Urothelium cell line (cell line): ENCODE measurements at places on chromosomes 4 and X.

- peak; percentile 17 for DNase-seq
These were observed 73.5 kb upstream of the RAP2C start for GRCh38 chrX:132292793-132293192.

- DNase-seq, result no peak
These were observed 111.3 kb upstream of the ATP8A1 start for GRCh38 chr4:42768125-42768748.

DNA sequence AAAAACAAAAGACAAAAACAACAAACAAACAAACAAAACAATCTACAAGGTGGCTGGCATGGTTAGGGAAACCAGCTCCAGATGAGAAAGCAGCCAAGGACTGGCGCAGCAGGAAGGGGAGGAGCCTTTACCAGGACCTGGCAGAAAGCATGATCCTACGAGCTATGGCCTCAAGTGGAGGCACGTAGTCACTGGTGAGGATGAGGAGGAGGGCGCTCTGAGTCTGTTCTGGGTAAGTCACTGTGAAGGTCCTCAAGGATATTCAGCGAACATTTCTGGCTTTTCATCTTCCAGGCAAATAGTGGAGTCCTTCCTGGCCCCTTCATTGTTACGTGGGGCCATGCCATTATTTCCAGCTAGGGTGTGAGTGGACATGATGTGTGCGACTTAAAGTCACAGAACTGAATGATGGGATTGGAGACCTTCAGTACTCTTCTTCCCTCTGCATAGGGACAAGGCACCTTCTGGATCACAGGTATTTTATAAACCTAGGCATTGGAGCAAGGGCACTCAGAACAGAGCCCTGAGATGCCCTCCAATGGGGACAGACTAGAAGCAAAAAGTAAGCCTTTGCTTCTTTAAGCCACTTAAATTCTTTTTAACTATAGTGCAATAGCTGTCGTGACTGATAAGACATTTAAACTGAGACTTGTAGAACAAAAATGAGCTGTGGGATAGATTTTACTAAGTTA, 771.3 kb downstream of the RAB28 start:
- DNase-seq, result no peak

GRCh38 chr4:1521821-1522361, 115.6 kb upstream of the NKX1-1 start:
- DNase-seq, result no peak

DNA sequence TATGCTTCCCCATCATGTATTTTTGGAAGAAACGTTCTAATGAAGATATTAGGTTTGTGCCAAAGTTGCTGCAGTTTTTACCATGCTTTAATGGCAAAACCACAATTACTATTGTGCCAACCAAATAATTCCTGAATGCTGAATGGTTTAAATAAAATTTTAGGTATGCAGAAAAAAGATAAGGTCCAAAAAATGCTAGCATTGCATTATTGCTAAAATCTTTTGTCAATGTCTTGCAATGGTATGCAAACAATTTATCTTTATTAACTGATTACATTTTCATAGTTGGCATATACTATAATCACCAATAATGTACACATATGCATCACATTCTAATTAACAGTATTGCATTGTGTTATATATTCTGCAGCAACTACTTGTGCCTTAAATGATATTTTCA, 1657.4 kb upstream of the IGFBP7 start:
- DNase-seq, result no peak

DNA sequence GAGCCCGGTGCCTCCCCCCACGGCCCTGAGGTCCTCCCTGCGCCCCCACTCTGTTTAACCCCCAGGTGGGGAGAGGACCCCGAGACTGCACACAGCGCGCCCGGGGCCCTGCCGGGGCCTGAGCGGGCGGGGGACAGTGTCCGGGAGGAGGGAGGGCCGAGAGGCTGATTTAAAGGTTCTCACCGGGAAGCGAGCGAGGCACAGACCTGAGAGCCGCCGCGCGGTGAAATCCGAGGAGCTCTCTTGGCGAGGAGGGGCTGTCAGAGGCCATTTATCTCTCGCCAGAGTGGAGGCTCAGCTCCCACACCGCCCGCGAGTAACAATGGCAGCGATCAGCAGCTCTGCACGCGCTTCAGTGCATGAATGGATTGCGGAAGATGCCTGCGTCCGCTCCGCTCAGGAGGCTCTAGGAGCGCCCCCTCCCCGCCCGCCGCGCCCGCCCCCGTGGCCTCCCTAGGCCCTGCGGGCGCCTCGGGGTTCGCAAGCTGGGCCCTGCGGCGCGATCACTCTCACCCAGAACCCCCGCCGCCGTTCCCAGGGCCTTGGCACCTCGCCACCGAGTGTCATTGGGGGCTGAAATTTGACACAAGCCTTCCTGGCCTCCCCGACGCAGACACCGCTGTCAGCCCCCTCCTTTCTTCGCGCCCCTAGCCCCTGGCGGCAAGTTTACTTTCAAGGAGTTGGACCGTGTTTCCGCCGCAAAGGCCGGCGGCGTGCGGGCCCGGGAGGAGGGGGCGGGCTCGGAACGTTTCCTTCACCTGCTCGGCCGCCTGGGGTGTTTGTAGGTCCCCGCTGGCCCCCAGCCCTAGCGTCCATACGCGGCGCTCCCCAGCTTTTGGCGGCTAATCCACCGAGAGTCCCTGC, 48.7 kb upstream of the BCOR start:
- no peak for DNase-seq

DNA sequence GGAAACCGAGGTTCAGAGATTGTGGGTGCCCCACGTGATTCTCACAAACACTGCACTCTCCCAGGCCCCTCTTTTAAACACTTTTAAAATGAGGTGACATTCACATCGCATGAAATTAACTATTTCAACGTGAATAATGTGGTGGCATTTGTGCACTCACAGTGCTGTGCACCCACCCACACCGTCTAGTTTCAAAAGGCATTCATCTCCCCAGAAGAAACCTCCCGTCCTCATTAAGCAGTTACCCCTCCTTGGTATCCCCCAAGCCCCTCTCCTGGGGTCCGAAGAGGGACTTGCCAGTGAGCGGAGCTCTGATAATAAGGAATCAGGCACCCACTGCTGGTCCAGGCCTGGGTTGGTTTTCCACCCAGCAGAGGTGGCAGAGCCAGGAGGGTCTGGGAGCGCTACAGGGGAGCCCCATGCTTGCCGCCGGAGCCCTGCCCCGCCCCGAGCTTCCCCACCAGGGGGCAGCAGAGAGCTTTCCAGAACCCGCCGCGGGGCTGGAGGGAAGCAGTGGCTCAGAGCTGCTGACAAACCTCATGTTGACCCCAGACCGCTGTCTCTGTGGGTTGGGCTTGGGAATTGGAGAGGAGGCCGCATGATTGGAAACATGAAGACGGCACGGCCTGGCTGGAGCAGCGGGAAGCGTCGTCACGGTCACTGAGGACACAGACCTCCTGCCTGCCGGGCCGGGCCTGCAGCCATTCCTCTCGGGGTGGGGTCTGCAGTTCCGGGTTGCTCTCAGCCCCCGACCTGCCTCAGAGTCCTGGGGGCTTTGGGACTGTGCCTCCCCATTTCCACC, 27.5 kb upstream of the HTRA3 start:
- peak; percentile 79 for DNase-seq

DNA sequence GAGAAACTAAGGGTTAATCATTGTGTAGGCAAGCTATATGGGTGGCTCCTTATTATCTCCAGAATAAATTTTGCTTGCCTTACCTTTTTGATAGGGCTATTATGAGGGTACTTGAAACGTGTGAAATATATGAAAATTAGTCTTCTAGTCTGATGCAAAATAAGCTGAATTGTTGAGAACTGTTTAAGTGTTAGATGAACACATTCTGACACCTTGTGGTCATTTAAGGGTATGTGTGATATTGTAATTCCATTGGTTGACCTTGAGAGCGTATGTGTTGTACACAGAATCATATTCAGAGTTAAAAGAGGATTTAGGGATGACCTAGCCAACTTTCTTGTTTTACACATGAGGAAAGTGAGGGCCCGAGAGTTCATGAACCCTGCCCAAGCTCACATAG, 44.6 kb upstream of the LINC00632 start:
- peak; percentile 4 for DNase-seq

DNA sequence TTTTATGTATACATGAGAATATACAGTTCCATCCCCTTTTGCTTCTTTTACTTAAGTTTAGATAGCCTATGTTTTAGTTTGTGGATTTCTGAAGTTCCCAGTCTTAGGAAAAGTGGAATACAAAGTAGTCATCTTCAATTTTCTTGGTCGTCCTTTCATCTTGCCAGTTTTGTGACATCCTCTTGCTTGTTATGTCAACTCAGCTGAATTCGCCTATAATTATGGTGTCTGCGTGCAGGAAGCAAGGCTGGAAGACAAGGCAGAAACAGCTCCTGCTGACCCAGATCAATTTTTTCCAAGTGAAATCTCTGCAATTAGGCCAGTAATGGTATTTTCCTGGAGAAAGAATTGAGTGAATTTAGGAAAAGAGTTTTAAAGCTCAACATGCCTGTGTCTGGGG, 28.1 kb upstream of the NYX start:
- DNase-seq, result no peak

DNA sequence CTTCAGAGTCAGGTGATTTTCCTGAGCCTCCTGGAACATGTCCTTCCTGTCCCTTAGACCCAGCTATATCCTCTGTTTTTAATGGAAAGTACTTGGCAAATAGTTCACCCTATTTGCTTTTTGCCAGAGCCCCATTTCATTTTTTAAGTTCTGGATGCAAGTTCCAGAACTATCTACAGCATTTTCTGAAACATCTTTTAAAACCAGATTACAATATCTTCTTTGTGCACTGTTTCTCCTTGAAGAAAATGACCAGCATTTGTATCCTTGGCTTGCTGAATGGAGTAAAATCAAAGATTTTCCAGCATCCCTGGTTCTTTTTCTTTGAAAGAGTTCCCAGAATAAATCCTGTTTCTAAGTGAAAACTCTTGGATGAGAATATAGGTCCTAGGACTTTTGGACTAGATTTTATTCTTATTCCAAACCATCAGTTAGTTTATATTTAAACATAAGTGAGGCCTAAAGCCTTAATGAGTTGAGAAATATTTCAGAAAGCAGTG, 224.3 kb downstream of the ANK2 start:
- no peak for DNase-seq

- DNase-seq, result no peak
These were observed 11.0 kb downstream of the SCLT1 start for GRCh38 chr4:129082302-129082701.

DNA sequence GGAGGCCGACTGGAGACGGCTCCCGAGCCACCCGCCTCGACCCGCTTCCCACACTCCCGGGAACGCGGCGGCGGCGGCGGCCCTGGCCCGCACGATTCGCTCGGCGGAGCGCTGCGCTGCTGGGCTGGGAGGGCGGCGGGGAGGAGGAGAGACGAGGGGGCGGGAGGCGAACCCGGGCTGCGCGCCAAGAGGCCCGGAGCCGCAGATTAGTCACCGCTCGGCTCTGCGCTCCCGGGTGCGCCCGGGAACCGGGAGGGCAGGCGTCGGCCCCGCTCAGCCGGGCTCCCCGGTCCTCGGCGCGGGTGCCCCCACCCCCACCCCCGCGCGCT, 11.2 kb upstream of the BCOR start:
- DNase-seq, result peak; percentile 82

DNA sequence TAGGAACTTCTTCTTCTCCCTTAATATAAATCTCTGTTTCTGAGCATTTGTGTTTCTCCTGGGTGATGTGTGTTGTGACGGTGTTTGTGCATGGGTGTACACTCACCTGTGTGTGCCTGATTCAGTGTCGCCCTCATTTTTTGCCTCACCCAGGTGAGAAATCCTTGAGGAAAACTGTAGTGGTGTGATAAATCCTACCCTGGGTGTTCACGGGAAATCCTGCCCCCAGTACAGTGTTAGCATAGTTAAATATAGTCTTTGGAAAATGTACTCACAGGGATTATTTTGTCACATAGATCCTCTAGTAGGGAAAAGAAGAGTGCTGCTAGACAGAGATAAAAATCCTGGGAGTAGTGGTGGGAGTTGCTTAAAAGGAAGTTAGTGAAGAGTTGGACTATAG, 291.9 kb upstream of the PITX2 start:
- no peak for DNase-seq

GRCh38 chrX:74523870-74524735, 90.3 kb downstream of the RLIM start:
- DNase-seq, result no peak

GRCh38 chr4:147576084-147576483, 41.1 kb upstream of the TMEM184C start:
- DNase-seq, result no peak

DNA sequence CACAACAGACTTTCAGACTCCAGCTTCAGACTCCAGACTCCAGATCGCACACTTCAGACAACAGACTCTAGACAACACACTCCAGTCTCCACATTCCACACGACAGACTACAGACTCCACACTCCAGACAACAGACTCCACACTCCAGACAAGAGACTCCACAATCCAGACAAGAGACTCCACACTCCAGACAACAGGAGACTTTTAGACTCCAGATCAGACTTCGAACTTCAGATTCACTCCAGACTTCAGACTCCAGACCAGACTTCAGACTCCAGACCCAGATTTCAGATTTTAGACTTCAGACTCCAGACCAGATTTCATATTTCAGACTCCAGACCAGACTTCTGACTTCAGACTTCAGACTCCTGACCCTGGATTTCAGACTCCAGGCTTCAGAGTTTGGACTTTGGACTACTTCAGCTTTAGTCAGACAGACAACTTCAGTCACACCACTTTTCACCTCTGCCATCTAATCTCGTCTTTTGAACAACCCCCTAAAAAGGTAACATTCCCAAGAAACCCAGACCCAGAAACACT, 29.0 kb upstream of the TLR2 start:
- DNase-seq, result no peak

- DNase-seq, result peak; percentile 20
These were observed 185.0 kb upstream of the FAM241A start for GRCh38 chr4:111960241-111960667.

- no peak for DNase-seq
These were observed 1608.7 kb downstream of the STIM2 start for GRCh38 chr4:28469387-28469786.

- DNase-seq, result no peak
These were observed 2618.1 kb downstream of the ARAP2 start for GRCh38 chr4:33626221-33626620.

DNA sequence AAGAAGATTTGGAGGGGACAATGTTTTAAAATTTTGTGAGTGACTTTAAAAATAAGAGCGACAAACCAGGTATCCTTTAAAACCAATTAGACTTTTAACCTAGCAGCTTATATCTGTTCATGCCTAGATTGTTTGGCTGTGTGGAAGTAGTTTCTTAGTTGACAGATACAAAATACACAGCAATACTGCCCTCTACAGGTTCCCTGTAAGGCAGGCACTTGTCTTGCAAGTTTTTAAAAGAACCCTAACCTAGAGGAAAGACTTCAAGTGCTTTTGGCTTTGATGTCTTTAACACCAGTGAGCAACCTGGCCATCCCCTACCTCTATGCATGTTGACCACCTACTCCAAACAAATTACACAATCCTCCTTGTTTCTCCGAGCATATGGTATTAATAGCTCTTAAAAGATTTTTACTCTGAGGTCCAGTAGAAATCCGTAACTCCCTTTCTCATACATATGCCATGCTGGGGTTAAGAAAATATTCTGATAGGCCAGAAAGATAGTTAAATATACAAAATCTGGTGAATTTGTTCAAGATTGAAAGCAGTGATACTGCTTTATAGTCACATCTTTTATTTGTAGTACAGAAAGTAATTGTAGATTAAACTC, 273.0 kb downstream of the ARHGAP24 start:
- peak; percentile 46 for DNase-seq

GRCh38 chr4:134540588-134540987, 339.0 kb upstream of the PABPC4L start:
- DNase-seq, result no peak
